ENCODE measurements at places on chromosomes 12 and 14. TPM values are rescaled to one million over a fixed set of nuclear protein-coding genes. Genes with fewer than 3 reads are reported as not detected.

DNA sequence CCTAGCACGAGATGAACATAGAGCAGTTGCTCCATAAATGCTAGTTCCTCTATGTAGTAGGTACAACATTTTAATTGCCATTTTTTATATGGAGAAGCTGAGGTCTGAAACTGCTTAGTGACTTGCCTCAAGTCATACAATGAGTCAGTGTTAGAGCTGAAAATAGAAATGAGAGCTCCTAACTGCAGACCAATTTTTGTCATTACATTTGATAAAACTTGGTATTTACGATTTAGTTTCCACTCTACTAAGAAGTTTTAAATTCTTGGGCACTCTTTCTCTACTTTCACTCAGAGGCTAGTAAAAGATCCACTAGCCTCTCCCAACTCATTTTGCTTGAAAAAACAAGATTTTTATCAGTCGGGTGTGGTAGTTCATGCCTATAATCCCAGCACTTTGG is 8.1 kb upstream of the TMED10 start:
- no peaks in the 10 kb centered on the region for H3K4me1 ChIP-seq
- H3K36me3 ChIP-seq = no peaks in the 10 kb centered on the region
- DNase-seq = no peak
- no peak overlapping the region for H3K4me3 ChIP-seq
- H3K27ac ChIP-seq = no peak overlapping the region

Gene CFAP251
- 12.2 TPM for total RNA-seq

- H3K36me3 ChIP-seq = peaks cover 46% of the 10 kb centered on the region
- peak overlapping the region; percentile 71 for H3K4me3 ChIP-seq
- H3K4me1 ChIP-seq = peaks cover 16% of the 10 kb centered on the region
- DNase-seq = peak; percentile 57
- no peaks in the 10 kb centered on the region for H3K27me3 ChIP-seq
These were observed 818 bp upstream of the SUOX start for GRCh38 chr12:55996201-55996714.

GRCh38 chr14:56650979-56651378 is 71.4 kb downstream of the TMEM260 start:
- H3K36me3 ChIP-seq = no peaks in the 10 kb centered on the region
- H3K4me3 ChIP-seq = no peak overlapping the region
- no peaks in the 10 kb centered on the region for H3K27me3 ChIP-seq
- DNase-seq = no peak
- no peak overlapping the region for H3K27ac ChIP-seq

DNA sequence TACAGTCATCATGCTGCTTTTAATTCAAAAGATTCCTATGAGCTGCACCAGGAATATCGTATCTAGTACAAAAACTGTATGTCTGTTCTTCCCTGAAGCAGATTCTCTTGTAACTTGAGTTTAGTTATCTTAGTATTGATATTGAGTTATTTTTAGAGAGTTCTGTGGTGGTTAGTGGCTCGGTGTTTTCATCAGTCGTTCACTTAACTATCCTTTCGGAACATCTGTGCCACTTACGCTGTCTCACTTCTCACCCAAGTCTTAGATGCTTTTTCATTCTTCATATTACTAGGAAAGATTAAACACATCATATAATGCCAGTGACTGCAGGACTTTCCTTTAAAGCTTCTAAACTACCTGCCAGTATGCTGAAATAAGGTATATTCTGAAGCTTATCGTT is 251.0 kb downstream of the FBXL14 start:
- H3K27ac ChIP-seq = no peak overlapping the region
- no peaks in the 10 kb centered on the region for H3K4me1 ChIP-seq
- no peaks in the 10 kb centered on the region for H3K27me3 ChIP-seq
- peaks cover 3% of the 10 kb centered on the region for H3K36me3 ChIP-seq

Gene EGLN3
- total RNA-seq = 25.1 TPM

DNA sequence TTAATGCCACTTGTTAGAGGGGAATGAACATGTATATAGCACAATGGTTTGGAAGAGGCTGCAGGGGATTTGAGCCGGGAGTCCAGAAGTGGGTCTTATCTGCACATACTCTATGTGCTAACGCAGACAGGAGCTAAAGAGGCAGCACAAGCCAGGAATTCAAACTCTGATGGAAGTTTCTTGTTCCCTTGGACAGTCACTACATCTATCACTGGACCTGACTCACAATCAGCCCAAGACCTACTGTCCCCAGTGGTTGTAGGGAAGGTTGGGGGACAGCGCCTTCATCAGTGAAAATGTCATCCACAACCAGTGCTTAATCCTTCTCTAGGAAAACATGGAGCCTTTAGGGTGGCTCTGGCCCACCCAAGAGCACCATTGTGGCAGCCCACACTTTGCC is 107.8 kb downstream of the GCH1 start:
- H3K27me3 ChIP-seq = no peaks in the 10 kb centered on the region
- H3K27ac ChIP-seq = no peak overlapping the region
- no peak for DNase-seq
- H3K36me3 ChIP-seq = peaks cover 7% of the 10 kb centered on the region

Gene SIX1
- total RNA-seq = 44.8 TPM

DNA sequence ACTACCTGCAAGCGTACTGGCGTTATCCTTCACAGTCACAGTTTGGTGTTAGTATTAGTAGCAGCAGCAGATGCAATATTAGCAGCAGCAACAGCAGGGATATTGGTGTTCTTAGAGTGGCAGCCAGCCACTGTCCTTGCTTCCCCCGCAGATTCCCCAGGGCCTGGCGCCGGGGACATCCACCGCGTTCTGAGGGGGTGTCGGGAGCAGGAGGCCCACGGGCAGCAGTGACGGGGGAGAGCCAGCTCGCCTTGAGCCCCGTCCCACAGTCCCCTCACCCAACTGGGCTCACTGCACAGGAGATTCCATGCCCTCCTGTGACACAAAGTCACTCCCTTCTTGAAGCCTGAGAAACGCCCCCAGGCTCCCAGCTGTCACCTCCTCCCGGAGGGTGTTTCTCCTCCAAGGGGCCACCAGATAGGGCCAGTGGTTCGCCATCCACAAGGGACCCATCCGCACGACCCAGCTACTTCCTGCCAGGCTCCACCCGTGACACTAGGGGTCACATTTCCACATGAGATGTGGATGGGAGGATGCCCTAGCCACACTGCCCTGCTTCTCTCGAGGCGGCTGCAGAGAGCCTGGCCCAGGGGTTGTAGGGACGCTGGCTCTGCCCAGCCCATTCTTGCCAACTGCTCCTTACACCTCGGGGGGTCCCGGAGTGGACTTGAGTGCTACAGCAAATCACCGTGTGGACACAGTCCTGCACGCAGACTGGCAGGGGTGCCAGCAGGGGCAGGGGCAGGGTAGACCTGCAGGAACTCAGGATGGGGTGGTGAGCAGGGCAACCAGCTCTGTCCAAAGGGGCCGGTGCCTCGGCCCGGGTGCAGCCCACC is 123.1 kb downstream of the PIWIL1 start:
- H3K4me1 ChIP-seq = peaks cover 37% of the 10 kb centered on the region
- H3K27me3 ChIP-seq = no peaks in the 10 kb centered on the region
- no peak for DNase-seq
- H3K36me3 ChIP-seq = peaks cover 32% of the 10 kb centered on the region
- H3K27ac ChIP-seq = no peak overlapping the region

Gene FAM90A1
- total RNA-seq = 0.22 TPM

Gene FAM186B
- total RNA-seq = 0.55 TPM

Gene SERPINA3
- 3.0 TPM for total RNA-seq

Gene KCNMB4
- 14.0 TPM for total RNA-seq

- no peaks in the 10 kb centered on the region for H3K36me3 ChIP-seq
- no peak overlapping the region for H3K27ac ChIP-seq
- no peaks in the 10 kb centered on the region for H3K4me1 ChIP-seq
- no peak for DNase-seq
- H3K27me3 ChIP-seq = no peaks in the 10 kb centered on the region
- H3K4me3 ChIP-seq = no peak overlapping the region
These were observed 226.7 kb upstream of the ABCD2 start for GRCh38 chr12:39846304-39846703.

DNA sequence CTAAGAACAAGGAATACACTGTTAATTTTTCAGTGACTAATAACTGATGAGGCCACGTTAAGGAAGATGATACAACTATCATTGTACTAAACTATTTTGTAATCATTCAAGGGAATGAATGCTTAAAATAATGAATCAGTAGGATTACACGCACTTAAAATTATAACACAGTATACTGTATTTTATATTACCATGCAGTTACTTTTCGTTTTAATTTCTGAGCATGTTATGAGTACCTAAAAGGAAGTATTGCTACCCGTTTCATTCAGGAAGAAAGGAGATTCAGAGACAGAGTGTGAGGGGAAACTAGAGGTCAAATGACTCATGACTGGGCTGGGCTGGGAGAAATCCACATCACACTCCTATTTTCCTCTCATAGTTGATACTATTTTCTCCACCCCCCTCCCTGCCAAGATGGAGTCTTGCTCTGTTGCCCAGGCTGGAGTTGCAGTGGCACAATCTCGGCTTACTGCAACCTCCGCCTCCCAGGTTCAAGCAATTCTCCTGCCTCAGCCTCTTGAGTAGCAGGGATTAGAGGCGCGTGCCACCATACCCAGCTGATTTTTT is 202.0 kb downstream of the PPM1H start:
- DNase-seq = no peak
- no peak overlapping the region for H3K27ac ChIP-seq
- no peaks in the 10 kb centered on the region for H3K27me3 ChIP-seq
- H3K36me3 ChIP-seq = no peaks in the 10 kb centered on the region
- H3K4me3 ChIP-seq = no peak overlapping the region

- no peak overlapping the region for H3K27ac ChIP-seq
- H3K4me3 ChIP-seq = no peak overlapping the region
- DNase-seq = no peak
- no peaks in the 10 kb centered on the region for H3K36me3 ChIP-seq
- H3K4me1 ChIP-seq = peaks cover 16% of the 10 kb centered on the region
- peaks cover 9% of the 10 kb centered on the region for H3K27me3 ChIP-seq
These were observed 2.0 kb upstream of the PCED1B start for GRCh38 chr12:47077206-47078085.

DNA sequence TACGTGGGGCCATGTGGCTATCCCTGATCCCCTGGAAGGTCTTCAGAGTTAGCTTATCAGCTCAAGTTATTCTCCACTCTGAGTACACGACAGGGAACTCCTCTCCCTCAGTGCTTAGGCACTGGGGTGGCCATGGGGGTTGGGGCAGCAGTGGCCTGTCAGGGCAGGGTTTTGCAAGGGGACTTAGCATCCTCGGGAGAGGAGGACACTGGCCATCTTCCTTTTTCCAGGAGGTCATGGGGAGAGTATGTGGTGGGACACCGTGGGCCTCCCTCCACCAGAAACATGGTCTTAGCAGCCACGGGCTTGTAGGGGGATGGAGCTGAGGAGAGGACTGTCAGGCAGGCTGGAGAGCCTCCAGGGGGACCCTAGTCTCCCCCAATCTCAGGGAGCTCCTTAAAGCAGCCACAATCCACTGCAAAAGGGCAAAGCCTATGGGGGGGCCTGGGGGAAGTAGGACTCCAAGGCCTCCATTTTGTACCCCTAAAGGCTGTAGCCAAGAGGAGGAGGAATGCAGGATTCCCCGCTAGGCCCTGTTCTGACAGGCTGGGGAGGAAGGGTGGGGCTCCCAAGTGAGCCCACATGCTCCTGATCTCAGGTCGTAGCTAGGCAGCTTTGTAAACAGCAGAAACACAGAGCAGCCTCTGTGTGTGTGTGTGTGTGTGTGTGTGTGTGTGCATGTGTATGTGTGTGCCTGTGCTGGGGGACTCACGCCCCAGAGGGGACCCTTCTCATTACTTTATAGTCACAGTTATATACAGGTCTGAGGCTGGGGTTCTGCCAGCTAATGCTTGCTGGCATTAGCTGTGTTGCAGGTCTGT is 36.6 kb downstream of the KRT80 start:
- H3K27ac ChIP-seq = no peak overlapping the region
- H3K36me3 ChIP-seq = no peaks in the 10 kb centered on the region
- no peak overlapping the region for H3K4me3 ChIP-seq
- H3K4me1 ChIP-seq = peaks cover 20% of the 10 kb centered on the region
- no peak for DNase-seq

Gene LRRK2
- 22.5 TPM for total RNA-seq

- peak; percentile 4 for DNase-seq
- H3K27me3 ChIP-seq = no peaks in the 10 kb centered on the region
- no peaks in the 10 kb centered on the region for H3K4me1 ChIP-seq
- H3K27ac ChIP-seq = no peak overlapping the region
These were observed 236.1 kb downstream of the C12orf50 start for GRCh38 chr12:87793131-87793530.

GRCh38 chr14:71004481-71004880 is 97.2 kb downstream of the PCNX1 start:
- no peak overlapping the region for H3K4me3 ChIP-seq
- peaks cover 9% of the 10 kb centered on the region for H3K36me3 ChIP-seq
- H3K4me1 ChIP-seq = no peaks in the 10 kb centered on the region
- no peak overlapping the region for H3K27ac ChIP-seq
- H3K27me3 ChIP-seq = no peaks in the 10 kb centered on the region

Gene CAPZA3
- not detected for total RNA-seq

DNA sequence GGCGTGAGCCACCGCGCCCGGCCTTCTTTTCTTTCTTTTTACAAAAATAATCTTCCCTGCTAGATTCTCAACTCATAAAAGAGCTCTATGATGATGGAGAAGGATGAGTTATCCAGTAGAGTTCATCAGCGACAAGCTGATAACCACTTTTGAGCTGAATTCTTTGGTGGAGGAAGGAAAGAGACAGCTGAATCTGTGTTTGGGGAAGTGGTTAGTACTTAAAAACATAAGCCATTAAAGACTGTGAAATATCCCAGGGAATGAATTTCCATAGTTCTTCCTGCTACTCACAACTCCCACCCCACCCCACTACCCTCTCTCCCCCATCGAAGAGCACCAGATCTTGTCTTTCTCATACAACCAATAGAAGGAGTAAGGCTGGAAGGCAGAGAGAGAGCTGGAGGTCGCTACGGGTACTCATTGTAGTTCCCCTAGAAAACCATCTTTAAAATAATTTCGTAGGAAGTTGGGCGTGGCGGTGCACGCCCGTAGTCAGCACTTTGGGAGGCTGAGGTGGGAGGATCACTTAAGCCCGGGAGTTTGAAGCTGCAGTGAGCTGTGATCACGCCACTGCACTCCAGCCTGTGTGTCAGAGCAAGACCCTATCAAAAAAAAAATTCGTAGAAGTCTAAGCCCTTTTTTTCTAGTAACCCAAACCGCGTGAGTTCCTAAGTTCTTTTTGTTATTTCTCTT is 647 bp upstream of the ESPL1 start:
- peak overlapping the region; percentile 52 for H3K27ac ChIP-seq
- no peaks in the 10 kb centered on the region for H3K27me3 ChIP-seq
- H3K4me3 ChIP-seq = peak overlapping the region; percentile 91
- H3K4me1 ChIP-seq = peaks cover 20% of the 10 kb centered on the region
- no peak for DNase-seq
- peaks cover 3% of the 10 kb centered on the region for H3K36me3 ChIP-seq

GRCh38 chr14:76930549-76930948 is 98.0 kb downstream of the IRF2BPL start:
- no peaks in the 10 kb centered on the region for H3K27me3 ChIP-seq
- no peak overlapping the region for H3K27ac ChIP-seq
- no peak overlapping the region for H3K4me3 ChIP-seq
- no peak for DNase-seq
- H3K36me3 ChIP-seq = no peaks in the 10 kb centered on the region

Gene NKX2-1
- total RNA-seq = 0.39 TPM

Gene SAMD15
- 4.2 TPM for total RNA-seq

Gene NGB
- total RNA-seq = 9.6 TPM
